ENCODE measurements at places on chromosomes 4 and X.

GRCh38 chrX:123959281-123960063 lies 2.0 kb upstream of the STAG2 start:
- no peak for DNase-seq

DNA sequence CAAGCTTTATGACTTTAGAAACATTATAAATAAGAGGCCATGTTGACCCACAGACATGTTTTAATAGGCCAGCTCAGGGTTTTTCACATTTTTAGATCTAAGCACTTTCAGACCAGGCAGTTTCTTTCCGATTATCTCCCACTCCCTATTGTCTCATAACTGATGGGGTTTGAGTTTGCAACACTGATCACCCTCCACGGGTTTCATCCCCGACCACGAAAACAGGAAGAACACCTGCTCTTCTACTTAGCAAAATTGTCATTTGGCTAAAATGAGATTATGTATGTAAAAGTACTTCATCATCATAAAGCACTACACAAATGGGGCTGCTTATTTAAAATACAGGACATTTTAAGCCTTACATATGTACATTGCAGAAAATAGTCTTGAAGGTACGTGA lies 407.9 kb downstream of the HNRNPD start:
- no peak for DNase-seq

GRCh38 chr4:153641532-153641931 lies 42.5 kb upstream of the TLR2 start:
- DNase-seq: no peak

GRCh38 chr4:151004222-151004621 lies 10.9 kb downstream of the LRBA start:
- DNase-seq: no peak

DNA sequence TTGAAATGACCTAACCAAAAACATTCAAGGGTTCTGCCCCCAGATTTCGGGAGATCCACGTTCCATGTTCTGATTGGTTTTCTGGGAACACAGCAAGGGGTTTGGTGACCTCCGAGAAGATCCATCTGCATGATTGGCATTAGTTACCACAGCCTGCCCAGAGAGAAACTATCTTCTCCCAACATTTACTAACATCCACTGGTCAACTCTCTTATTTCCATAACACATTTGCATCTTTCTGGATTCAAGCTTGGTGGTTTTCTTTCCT lies 15.6 kb downstream of the SHOX start:
- DNase-seq: no peak

DNA sequence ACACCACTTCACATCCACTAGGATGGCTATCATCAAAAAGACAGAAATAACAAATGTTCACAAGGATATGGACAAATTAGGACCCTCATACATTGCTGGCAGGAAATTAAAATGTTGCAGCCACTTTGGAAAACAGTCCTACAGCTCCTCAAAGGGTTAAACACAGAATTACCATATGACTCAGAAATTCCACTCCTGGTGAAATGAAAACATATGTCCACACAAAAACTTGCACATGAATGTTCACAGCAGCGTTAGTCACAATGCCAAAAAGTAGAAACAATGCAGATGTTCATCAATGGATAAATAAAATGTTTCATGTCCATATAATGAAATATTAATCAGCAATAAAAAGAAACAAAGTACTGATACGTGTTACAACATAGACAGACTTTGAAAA lies 15.1 kb downstream of the S100G start:
- no peak for DNase-seq

DNA sequence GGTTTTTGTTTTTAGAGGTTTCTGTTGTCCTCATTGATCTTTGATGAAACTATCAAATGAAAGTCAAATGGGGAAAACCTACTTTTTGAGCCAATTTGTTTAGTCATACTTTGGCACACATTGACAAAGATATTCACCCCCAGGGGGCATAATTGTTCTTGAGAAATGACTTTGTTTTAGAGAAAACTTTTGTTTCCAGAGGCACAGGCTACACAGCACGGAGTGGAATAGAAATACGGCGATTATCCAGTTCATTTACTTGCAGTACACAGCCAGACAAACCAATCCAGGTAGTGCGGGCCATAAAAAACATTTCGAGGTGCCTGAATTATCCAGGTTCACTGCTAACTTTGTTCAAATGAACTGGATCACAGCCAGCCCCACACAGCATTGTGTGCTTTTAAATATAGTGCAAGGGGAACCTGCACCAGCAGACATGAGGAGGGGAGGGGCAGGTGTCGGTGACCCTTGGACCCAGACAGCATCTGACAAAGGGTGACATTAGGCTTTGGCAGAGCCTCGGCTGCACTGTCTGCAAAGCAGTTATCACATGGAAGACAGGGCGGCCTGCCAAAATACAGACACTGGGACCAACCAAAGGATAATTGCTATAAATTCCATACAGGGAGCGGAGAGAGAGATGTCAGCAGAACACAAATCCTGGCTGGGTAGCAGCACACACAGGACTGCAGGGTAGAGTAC lies 179.6 kb upstream of the NOCT start:
- DNase-seq: no peak
